ENCODE measurements at places on chromosomes 11 and 22.

- DNase-seq, result no peak
These were observed 19.6 kb downstream of the POU2AF1 start for GRCh38 chr11:111359223-111360149.

- DNase-seq, result no peak
These were observed 26.1 kb downstream of the MRTFA start for GRCh38 chr22:40610329-40610850.

DNA sequence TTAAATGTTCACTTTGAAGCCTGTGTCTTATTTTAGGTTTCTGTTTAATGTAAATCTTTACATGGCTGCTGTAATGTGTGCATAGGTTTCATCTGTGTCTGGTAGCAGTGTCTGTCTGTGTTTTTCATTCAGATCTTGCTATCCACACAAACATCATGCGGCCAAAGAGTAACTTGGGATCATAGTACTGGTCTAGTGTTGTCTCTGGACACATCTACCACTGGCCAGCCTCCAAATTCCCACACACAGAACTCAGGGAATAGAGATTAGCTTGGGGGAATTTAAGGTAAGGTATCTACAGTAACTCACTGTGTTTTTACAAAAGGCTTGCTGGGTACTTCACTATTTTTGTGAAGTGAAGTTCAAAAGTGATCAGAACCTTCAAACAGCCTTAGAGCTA is 32.1 kb upstream of the ZNF143 start:
- DNase-seq, result no peak

GRCh38 chr22:22556995-22557925 is 1.8 kb downstream of the PRAME start:
- DNase-seq, result no peak

DNA sequence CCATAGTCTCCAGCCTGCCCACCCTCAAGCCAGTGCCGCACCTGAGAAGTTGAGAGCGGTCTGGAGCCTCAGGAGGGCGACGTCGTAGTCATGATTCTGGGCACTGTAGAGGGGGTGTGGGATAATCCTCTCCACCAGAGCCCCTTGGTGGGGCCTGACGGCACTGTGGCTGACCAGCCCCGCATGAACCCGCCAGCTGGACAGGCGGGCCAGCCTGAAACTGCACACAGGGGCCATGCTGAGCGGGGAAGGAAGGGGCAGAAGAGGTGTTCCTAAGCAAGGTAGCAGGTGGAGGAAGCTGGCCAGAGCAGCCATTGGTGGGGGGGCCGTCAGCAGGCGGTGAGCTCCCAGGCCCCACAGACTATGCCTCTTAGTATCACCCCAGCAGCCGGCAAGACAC is 13.1 kb downstream of the TMPRSS5 start:
- no peak for DNase-seq

DNA sequence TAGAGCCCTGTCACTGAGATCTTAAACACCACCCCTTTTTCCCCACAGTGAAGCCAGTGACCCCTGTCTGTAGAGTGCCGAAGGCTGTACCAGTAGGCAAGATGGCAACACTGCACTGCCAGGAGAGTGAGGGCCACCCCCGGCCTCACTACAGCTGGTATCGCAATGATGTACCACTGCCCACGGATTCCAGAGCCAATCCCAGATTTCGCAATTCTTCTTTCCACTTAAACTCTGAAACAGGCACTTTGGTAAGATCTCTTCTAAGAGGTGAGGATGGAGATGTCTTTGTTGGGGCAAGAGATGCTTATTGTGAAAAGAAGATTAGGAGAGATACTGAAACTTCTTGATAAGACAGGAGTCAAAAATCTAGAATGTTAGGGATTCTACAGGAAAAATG is 75.9 kb downstream of the JAM3 start:
- no peak for DNase-seq

DNA sequence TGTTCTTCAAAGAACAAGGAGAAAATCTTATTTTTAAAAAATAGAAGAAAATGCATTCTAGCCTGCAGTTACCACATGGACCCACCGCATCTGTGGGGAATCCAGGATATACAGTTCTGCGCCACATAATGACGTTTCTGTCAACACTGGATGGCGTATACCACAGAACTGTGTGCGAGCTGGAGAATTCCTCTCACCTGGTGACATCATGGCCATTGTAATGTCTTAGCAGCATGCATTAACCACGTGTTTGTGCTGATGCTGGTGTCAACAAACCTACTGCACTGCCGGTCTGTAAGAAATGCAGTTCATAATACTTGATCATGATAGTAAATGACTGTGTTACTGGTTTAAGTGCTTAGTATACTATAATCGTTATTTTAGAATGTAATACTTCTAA is 174.7 kb downstream of the TBC1D22A start:
- DNase-seq, result no peak

DNA sequence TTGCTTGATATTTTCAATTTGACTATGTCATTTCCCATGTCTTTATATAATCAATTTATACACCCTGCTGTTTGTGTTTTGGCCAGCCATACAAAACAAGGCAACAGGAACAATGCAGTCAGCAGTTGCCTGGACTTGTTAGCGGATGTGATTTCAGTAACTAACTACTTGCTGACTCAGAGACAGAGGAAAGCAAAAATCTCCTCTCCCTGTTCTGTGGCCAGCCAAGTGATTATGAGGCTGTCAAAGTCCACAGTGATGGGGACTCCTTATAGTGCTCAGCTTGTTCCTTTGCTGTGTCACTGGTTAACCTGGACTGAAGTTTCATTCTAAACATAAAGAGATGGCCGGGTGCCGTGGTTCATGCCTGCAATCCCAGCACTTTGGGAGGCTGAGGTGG is 32.6 kb upstream of the APLP2 start:
- DNase-seq, result no peak

DNA sequence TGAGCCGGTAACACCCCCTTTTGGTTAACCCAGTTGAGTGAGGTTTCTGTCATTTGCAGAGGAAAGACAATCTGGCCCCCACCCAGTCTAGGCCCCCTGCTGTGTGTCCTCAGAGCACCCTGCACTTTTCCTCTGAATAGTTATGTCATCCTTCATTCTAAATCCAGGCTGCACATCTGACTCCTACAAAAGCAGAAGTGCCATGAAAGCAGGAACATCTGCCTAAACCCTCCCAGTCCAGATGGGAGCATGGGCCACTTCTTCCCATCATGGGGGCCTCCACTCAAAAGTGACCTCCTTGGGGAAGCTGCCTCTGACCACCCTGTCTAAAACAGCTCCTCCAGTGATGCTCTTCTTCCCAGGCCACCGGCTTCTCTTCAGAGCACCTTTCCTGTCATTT is 53.7 kb upstream of the HMGXB4 start:
- no peak for DNase-seq

- no peak for DNase-seq
These were observed 276.7 kb upstream of the API5 start for GRCh38 chr11:43035086-43035485.

DNA sequence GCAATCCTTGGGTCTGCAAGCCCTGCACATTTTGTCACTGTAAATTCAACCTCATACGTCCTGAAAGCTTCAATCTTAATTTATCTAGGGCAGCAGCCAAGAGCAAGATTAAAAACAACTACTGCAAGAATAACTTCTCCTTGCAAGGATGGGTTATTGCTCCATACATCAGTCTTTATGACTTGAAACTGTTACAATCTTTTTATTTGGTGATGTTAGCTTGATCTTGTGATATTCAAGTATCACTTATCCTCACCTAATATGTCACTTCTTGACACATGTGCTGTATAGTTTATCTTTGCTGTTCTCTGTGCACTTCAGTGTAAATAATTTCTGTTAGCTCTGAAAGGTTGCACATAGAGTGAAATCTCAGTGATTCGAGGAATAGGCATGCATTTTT is 14.7 kb upstream of the APLP2 start:
- DNase-seq, result no peak

GRCh38 chr22:45204819-45205218 is 35.9 kb downstream of the KIAA0930 start:
- DNase-seq, result no peak

DNA sequence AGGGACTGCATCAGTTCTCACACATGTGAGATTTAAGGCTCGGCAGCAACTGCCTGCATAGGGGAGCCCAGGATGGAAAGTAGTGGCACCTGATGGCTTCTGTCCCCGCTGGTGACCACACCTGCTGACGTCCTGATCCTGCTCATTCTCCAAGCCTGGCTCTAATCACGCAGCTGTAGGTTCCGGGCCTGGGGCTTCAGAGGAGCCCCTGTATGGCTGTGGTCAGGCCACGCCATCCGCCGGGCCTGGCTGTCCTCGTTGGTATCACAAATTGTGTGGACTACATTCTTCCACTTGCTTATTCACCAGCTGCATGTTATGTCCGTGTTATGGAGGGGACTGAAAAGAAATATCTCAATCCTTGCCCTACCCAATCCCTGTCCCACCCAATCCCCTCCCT is 580.0 kb downstream of the TBC1D22A start:
- DNase-seq, result no peak

- no peak for DNase-seq
These were observed 129.1 kb downstream of the SNX19 start for GRCh38 chr11:130787092-130787616.

DNA sequence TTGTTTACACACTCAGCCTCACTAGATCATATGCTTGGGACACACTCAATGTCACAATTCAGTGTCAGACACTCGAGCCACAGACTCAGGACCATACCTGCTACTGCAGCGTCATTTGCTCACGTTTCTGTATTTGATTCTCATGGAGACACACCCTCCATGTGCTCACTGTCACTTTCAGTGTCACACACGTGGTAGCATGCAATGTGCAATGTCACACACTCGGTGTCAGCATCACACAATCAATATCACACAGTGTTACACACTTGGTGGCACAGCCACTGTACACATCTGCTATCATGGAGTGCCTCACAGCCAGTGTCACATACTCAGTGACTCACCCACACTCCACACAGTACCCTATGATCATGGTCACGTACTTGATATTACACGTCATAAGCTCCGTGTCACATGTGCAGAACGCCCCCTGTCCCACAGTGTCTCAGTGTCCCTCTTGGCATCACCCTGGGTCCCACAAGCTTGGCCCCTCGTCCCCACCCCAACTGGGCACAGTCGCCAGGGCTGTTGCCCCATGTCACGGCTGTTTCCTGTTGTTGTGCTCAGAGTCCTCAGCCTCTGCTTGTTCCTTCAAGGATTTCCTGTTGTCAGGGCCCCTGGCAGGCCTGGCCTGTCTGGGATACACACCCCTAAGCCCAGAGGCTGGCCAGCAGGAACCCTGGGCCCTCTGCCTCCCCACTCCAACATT is 49.6 kb downstream of the PDE2A start:
- no peak for DNase-seq

DNA sequence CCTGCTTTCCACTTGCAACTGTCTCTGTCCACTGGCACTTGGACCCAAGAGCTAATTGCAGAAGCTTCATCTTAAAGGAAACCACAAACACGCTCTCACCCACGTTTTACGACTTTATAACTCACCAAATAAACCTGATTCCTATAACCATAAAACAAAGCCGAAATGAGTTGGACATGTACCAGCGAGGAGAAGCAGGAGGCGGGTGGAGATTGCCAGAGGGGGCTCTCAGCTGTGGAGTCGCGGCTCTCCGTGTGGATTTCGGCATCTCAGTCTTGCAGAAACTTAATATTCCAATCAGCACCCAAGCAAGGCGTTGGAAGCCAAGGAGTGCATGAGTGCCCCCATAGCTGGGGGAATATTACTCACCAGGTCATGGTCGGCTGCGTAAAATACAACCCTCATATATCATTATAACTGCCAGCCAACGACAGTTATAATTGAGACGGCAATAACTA is 483.6 kb downstream of the MN1 start:
- no peak for DNase-seq

- DNase-seq, result no peak
These were observed 1.2 kb downstream of the KCNQ1OT1 start for GRCh38 chr11:2698386-2699184.

GRCh38 chr11:123408619-123409455 is 21.2 kb upstream of the GRAMD1B start:
- DNase-seq, result no peak

DNA sequence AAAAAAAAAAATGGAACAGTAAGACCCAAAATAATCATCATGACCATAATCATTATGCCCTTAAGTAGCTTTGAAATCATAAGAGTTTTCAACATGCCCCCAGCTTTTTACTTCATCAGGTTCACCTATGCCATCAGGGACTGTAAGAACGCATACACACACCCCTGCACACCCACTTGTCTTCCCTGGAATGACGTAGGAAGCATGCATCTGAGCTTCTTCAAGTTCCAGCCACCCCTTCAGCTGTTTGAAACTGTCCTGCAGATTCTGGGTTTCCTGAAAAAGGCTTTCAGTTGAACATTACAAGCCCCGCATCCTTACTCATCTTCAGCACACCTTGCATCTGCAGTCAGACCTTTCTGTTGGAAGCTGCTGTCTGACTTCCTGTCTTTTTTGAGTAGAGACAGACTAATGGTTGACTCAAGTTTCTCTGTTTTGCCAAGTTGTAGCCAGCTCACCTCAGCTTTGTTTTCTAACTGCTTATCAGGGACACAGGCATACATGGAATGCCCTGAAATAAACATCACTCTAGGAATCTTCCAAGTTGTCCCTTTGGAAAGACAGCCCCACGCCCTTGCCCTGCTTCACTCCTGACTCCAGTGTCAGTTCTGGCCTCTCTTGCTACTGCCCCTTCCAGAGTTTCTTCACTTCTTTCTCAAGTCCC is 37.0 kb downstream of the ARHGAP1 start:
- no peak for DNase-seq

DNA sequence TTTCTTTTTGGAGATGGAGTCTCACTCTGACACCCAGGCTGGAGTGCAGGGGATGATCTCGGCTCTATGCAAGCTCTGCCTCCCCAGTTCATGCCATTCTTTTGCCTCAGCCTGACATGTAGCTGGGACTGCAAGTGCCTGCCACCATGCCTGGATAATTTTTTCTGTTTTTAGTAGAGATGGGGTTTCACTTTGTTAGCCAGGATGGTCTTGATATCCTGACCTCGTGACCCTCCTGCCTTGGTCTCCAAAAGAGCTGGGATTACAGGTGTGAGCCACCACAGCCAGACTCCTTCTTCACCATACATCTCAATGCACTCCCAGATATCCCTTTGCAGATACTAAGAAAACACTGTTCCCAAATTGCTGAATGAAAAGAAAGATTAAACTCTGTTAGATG is 224.3 kb downstream of the OR4A5 start:
- no peak for DNase-seq

GRCh38 chr11:76215941-76216340 is 9.6 kb upstream of the WNT11 start:
- DNase-seq, result no peak

- no peak for DNase-seq
These were observed 18.1 kb downstream of the CRYBB2 start for GRCh38 chr22:25237503-25237902.

All from activated T-cell treated with anti-CD3 and anti-CD28 coated beads for 4 hours (primary cell).